HAP-1 (cell line): ENCODE measurements at places on chromosomes 1 and 21.

GRCh38 chr1:176926330-176927086, 238.0 kb downstream of the ASTN1 start:
- no peak for DNase-seq

DNA sequence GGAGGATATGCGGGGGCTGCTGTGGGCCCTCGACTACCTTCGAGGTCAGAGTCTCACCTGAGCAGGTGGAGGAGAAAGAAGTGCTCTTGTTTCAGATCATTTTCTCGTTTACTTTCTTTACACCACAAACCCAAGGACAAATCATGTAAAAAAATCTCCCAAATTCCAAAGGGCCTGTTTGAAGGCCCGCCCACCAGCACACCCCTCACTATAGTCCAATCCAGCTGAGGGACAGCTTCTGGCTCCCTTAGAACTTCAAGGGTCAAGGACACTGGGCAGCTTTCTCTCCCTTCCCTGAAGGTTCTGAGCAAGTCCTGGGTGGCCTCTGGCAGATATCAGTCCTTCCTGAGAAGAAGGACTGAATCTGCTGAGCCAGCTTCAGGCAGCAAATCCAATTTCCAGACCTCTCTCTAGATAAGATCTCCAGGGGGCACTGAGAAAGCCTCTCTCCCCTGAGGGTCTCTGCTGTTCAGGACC, 5.5 kb downstream of the STK40 start:
- DNase-seq: no peak

- DNase-seq: peak; percentile 59
Measured at GRCh38 chr1:152141971-152142584, 16.9 kb downstream of the RPTN start.

GRCh38 chr1:208825300-208825699, 581.1 kb upstream of the PLXNA2 start:
- DNase-seq: no peak

DNA sequence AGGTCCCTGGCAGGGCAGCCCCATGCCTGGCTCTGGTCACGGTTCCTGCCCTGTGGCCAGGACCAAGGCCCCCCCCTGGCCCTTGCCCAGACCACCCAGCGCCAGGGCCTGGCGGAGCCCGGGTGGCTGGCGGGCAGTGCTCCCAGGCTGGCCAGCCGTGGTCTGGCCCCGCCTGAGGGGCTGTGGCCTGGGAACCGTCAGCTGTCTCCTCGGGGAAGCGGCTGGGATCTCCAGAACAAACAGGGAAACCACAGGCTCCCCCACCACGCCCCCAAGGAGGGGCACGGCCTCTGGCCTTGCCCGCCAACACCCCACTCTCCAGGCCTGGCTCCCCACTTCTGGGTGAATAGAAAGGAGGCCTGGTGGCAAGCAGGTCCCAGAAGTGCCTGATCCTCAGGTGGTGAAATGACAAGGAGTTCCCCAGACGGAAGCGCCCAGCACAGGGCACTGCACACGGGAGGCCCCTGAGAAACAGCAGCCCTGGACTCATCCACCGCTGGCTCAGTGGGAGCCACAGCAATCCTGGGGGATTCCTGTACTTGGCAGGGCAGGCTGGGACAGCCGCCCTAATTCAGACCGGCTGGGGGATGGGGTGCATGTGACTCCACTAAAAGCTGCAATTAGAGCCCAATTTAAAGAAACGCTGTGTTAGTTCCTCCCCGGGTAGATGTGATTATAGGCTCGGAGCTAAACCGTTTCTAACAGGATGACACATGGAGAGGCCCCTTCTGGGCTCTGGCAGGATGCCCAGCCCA, 78.9 kb downstream of the RAP1GAP start:
- no peak for DNase-seq

GRCh38 chr1:178408871-178409270, 87.9 kb downstream of the CLEC20A start:
- DNase-seq: no peak

DNA sequence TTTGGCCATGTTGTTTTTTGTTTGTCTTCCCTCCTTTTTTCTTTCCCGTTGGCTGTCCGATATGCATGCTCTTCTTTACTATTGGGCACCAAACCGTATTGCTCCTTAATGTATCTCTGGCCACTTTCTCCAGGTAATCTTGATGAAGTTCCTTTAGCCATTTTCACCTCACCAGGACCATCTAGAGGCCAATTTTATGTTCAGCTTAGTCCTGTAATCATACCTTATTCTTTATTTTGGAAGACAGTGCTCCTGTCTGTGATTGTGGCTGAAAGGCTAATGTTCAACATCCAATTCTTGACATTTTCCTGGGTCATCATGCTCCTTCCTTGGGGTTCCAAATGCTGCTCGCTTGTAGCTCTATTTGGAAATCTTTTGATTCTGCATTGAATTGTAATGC, 169.5 kb downstream of the S1PR1 start:
- DNase-seq: no peak

- DNase-seq: no peak
Measured at GRCh38 chr21:42837421-42838211, 41.7 kb downstream of the WDR4 start.

- no peak for DNase-seq
Measured at GRCh38 chr1:19889656-19890055, 7.5 kb downstream of the OTUD3 start.

GRCh38 chr1:203099805-203100515, 14.1 kb upstream of the MYOG start:
- DNase-seq: no peak

GRCh38 chr1:178275553-178275952, 181.6 kb downstream of the RASAL2 start:
- DNase-seq: no peak

GRCh38 chr1:77687519-77687906, 5.1 kb upstream of the ZZZ3 start:
- peak; percentile 14 for DNase-seq

DNA sequence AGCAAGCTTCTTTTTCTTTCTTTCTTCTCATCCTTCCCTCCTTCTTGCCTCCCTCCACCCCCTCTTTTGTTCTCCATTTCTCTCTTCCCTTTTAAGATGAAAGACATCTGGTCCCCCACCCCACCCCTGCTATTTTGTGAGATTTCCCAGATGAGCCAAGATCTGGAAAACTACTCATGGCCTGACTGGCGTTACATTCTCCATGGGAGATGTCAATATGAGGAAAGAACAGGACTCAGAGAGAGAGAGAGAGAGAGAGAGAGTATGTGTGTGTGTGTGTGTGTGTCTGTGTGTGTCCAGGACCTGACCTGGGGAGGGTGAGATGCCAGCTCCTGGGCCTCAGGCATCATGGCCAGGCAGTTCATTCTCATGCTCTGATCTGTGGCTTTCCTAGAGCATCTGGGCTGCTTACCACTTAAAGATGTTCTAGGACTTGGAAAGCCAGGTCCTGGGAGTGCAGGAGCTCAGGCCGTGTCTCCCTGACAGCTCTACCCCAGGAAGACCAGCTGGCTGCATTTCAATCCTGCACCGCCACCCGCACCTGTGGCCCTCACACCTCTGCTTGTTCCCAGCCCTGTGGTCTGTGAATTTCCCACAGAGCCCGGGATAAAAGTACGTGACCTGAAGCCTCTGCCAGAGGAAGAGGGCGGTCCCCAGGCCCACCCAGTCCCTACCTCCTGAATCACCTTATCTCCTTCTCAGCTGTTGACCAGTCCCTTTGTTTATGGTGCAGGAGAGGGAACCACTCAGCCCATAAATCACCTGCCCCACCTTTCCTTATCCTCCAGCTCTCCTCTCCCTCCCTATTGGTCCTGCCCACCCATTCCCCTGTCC, 3.2 kb upstream of the BEST4 start:
- no peak for DNase-seq

- no peak for DNase-seq
Measured at GRCh38 chr1:109864047-109864822, 46.4 kb upstream of the CSF1 start.

- DNase-seq: peak; percentile 13
Measured at GRCh38 chr1:154145986-154146385, 8.9 kb downstream of the NUP210L start.

DNA sequence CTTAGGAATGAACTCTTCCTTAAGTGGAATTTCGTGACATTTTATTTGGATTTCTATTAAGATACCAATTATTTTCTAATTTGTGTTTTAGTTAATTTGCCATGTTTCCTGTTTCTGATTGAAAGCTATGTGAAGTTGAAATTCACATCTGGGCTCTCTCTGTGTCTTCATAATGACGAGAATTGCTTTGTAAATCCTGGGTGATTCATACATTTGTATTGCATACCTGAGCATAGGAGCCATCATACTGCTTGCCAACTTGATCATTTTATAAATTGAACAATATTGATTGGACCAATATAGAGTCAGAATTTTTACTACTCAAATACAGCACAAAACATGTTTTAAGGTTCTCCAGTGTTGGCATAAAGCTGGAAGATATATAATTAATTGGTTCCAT, 817.9 kb downstream of the BRINP3 start:
- DNase-seq: no peak

DNA sequence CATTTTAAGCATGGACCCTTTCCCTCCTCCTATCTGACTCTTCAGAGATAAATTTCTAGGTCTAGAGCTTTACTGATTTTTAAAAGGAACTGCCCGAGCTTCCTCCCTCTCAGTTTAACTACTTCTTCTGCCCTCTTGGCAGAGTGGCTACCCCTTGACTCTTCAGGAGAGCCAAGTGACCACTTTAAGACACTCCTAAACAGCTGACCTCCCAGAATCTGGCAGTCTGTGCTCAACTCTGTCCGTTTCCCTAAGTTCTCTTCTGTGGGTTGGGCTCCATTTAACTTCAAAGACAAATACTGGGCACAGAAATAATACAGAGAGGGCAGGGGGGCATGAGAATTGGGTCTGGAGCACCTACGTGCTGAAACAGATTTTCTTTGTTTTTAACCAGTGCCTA, 196.3 kb upstream of the FOXD3 start:
- no peak for DNase-seq

GRCh38 chr1:91697861-91698260, 188.1 kb downstream of the TGFBR3 start:
- no peak for DNase-seq

GRCh38 chr1:10905841-10906655, 106.4 kb upstream of the TARDBP start:
- DNase-seq: no peak

DNA sequence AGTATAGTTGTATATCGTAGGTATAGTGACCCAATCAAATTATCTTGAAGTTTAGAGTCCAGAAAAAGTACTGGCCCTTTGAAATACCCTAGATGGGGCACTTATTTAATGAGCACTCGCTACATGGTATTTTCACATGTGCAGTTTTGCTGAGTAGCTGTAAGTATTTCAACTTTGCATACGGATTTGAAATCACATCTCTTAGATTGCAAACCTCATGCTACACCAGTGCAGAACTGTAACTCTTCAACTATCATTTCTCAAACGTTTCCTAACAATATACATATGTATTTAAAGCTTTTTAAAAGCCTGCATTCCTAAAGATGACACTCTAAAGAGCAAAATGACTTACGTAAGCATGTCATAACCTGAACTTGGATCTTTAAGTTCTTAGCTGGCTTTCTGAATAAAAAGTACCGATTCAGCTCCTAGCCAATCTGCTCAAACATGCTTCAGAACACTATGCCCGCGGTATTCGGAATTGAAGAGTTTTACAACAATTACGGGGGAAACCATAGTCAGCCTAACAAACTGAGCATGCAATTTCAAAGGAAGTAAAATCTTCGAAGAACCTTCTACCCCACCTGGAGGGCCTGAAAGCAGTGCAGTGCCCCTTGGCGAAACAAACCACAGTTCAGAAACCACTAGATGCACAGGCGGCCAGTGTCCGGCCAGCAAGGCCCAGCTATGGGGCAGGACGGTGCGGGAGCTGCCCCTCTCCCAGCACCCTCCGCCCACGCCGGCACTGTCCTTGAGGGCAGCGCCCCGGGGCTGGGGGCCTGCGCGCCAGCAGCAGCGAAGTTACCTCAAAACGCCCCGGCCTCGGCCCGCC, 863 bp downstream of the FH start:
- DNase-seq: peak; percentile 37

DNA sequence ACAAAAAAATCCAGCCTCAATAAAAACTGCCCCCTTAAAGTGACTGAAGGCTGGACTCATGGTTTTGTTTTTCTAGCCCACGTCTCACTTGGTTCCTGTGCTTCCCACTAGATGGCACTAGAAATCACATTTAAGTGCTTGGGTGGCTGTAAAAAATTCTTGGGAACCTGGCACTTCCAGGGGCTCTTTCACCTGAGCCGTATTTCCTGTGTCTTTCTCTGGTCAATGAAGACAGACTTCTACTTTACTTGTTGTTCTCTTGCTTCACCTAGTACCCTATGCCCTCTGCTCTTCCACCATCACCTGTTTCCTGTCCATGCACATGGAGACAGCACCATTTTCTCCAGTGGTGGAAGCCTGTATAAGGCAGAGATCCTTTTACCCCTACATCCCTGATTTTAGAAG, 20.0 kb downstream of the METTL13 start:
- peak; percentile 68 for DNase-seq

- DNase-seq: no peak
Measured at GRCh38 chr1:43415901-43416300, 26.2 kb downstream of the SZT2 start.

- peak; percentile 43 for DNase-seq
Measured at GRCh38 chr21:17387030-17387617, 125.7 kb upstream of the CXADR start.

DNA sequence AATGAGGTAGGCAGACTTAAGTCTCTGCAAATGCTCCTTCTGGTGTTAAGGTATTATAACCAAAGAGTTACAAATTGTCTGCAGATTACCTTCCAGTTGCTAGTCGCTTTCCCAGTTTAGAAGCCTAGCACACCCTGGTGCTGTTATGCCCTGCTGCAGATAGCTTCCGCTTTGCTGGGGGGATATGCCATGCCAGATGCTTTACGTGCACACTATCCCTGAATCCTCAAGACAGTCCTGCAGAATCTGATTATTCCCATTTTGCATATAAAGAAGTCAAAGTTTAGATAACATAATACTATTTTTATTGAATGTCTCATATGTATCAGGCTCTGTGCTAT, 166.5 kb downstream of the DHRS3 start:
- DNase-seq: no peak

DNA sequence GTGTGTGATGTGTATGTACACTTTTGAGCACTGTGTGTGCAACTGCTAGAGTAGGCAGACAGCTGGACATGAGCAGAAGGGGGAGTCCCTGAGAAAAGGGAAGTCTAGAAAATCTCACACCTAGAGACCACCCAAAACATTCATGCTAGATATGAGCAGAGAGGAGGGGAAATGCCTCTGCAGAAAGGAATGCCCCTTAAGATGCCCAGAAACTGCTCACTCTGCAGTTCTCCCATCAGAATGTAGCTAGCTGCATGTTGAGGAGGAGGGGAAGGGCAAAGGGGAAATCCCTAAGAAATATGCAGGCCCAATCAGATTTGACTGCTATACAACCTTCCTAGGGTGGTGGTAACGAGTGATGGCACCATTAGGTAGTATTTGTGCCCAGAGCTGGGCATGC, 31.8 kb upstream of the MAGOH start:
- no peak for DNase-seq

DNA sequence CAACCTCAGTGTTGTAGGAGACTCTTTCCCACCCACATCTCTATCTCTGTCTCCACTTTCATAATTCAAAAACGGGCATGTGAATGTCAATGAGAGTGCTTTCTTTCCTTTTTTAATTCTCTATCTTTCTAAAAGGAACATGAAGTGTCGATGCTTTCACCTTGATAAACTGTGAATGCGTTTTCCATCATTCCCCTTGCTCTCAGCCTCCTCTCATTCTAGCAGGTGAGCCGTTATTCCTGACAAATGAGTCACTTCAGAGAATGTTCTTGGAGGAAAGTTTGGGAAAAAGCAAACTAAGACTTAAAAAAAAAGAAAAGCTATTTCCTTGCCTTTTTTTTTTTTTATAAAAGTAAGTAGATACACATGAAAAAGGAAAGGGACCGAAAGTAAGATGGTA, 226.0 kb upstream of the C1orf87 start:
- no peak for DNase-seq

- DNase-seq: no peak
Measured at GRCh38 chr1:55362558-55362957, 147.4 kb upstream of the USP24 start.
